ENCODE measurements at places on chromosomes 13 and 19. TPM values are rescaled to one million over a fixed set of nuclear protein-coding genes. Genes with fewer than 3 reads are reported as not detected.

The IQCN gene
- 0.41 TPM for total RNA-seq

The CGB2 gene
- total RNA-seq: not detected

The SEMA6B gene
- 33.0 TPM for total RNA-seq

The FAM83E gene
- total RNA-seq: 0.41 TPM

The S1PR5 gene
- 0.41 TPM for total RNA-seq

The TTC9B gene
- 37.5 TPM for total RNA-seq

The KLF2 gene
- 2.4 TPM for total RNA-seq

The PTH2 gene
- total RNA-seq: not detected

DNA sequence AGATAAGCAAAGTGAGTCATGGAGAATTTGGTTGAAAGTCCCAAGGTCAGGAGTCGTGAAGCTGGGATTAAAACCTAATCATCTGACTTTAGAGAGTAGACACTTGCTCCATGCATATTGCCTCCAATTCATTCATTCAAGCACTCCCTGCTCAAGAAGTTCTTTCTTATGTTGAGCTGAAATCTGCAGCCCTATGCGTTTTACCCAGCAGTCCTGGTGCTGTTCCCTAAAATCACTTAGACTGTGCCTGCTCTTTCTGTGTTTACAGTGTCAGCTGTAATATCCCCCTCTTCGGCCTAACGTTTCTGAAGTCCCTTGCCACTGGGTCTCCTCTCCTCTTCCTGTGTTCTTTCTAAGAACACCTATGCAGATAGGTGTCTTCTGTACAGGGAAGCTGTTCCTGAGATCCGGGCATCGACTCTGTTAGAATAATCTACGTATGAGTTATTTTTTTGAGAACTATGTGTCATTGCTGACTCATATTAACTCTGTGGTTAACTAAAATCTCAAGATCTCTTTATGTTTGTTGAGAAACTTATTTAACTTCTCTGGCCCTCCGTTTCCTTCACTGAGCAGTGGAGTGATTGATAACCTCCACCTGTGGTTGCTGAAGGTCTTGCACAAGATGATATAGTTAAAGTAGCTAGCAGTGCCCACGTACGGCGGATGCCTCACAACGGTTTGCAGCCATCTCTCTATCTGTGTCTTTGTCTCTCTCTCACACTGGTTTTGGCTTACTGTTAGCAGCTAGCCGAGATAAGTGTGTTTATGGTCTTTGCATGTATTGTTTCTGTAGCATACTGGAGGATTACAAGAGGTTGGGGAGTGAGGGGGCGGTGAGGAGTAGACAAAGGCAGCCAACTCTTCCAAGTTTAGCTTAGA lies 4.7 kb downstream of the ALOX5AP start:
- no peak for DNase-seq

- peak; percentile 34 for DNase-seq
These were observed 8.5 kb downstream of the CDX2 start for GRCh38 chr13:27960362-27961226.

- no peak for DNase-seq
These were observed 8.0 kb downstream of the VSIG10L start for GRCh38 chr19:51333836-51334460.

DNA sequence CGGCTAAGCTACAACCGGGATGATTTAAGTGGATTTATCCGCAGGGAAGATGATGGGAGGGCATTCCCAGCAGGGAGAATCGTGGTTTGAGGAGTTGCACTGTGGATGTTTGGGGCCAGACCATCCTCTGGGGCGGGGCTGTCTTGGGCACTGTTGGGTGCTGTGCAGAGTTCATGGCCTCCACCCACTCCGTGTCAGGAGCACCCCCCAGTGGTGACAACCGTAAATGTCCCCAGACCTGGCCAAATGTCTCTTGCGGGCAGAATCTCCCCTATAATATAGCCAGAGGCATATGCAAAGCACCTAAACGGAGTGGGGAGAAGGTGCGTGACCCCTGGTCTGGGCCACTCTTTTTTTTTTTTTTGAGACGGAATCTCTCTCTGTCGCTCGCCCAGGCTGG lies 40.2 kb downstream of the SMIM24 start:
- DNase-seq: no peak

DNA sequence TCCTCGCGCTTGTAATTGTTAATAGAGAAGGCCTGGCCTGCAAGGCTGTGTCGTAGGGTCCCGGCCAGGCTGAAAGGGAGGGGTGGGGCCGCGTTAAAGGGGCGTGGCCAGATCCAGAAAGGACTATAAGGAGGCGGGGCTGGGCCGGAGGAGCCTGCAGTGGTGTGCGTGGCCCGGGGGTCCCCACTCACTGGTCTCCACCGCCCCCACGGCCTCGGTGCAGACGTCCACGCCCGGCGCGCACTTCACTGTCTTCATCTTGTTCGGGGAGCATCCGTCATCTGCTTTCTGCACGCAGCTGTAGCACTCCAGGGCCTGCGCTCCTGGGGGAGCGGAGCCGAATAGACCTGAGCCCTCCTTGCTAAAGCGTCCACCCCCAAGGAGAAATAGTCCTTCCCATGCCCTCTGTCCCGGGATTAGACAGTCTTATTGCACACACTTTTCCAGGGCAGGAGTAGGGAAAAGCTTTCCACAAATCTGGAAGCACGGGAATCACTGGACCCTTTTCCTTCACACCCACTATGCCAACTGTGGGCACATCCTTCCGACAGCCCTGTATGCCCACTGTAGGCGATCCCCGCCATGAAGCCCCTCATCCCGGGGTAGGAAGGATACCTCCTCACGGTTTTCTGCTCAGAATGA lies 1.2 kb downstream of the LYPD3 start:
- DNase-seq: peak; percentile 71

GRCh38 chr13:106472621-106473020 lies 62.8 kb downstream of the EFNB2 start:
- no peak for DNase-seq

DNA sequence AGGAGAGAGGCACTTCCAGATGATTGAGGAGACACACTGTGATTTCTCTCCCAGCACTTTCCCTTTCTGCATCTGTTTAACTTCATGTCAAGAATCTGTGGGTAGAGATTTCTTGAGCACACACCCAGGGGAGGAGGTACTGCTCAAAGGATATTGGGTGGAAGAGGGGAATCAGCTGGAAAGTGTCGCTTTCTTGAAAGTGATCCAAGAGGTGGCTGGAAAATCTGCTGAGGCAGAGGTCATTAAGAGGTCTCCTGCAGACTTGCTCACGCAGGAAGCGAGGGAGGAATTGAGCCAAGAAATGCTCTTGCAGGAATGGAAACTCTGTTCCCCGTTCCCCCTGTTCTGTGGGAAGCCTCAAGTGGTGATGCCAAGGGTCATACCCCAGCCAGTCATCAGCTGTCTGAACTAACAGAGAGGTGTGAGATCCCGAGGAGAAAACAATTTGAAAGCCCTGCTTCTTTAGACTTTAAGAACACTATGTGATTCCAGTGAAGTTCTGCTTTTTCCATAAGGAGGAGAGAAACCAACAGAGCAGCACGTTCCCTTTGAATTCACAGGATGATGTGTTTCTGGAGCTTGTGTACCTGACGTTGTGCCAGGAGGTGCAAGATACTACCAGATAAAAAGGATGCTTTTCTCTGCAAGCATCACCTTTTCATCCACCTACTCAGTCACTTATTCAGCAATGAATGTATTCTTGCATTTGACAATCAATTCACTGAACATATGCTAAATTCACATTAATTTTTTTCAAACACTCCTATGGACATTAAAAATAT lies 163.4 kb upstream of the GPR12 start:
- DNase-seq: no peak

- no peak for DNase-seq
These were observed 60.8 kb downstream of the AP1M1 start for GRCh38 chr19:16258440-16258903.

DNA sequence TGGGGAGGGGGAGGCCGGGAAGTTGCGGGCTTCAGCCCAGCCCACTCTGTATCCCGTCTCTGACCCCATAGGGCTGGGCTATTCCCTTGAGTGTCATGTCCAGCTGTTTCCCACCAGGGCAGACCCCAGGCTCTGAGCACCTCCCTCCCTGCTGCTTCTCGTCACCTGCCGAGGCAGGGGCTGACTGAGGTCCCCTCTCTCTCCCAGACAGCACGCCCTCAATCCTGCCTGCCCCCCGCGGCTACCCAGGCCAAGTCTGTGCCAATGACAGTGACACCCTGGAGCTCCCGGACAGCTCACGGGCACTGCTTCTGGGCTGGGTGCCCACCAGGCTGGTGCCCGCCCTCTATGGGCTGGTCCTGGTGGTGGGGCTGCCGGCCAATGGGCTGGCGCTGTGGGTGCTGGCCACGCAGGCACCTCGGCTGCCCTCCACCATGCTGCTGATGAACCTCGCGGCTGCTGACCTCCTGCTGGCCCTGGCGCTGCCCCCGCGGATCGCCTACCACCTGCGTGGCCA lies 625 bp downstream of the F2RL3 start:
- DNase-seq: no peak

GRCh38 chr13:76754414-76754813 lies 131.8 kb downstream of the KCTD12 start:
- DNase-seq: no peak

DNA sequence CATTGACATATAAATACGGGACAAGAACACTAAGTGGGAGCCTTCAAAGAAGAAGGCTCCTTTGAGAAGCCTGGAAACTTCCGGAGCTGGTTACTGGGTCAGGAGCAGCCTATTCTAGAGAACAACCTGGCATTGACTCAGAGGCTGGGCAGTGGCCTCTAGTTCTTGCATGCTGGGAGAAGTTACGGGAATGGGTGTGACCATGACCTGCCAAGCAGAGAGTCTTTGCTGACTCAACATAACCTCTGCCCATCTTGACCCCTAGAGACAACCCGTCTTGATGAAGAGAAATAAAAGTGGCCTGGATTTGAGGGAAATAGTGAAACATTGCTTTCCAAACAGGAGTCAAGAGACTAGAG lies 21.0 kb downstream of the STARD13 start:
- no peak for DNase-seq

DNA sequence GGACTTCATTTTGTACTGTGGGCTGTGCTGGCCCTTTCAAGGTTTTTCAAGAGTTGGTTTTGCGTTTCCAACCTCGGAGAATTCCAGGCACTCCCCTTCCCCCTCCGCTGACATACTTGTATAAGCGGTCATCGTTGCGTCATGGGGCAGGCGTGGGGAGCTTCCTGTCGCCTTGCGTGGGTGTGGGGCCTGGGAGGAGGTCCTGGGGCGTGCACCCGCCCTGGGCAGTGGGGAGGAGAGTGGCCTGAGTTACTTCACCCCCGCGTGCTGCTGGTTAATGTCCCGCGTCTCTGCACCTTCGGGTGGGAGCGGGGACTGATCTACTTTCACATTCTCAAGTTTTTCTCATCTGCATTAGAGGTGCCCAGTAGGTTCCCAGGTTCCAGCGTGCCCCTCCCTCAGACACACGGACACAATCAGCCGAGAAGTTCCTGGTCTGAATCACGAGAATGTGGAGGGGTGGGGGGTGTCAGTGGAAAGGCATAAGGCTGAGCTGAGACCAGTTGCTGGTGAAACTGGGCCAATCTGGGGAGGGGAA lies 4.1 kb downstream of the IER2 start:
- no peak for DNase-seq

- DNase-seq: no peak
These were observed 1.5 kb upstream of the CGB5 start for GRCh38 chr19:49042177-49042576.

GRCh38 chr19:50567882-50568727 lies at the start of gene LRRC4B:
TSS of gene LRRC4B (minus strand) at chr19:50568435. CDS start at chr19:50548838, 19,597 bp downstream.
- peak; percentile 78 for DNase-seq

- DNase-seq: no peak
These were observed 31.5 kb upstream of the OR10H1 start for GRCh38 chr19:15846923-15847322.

DNA sequence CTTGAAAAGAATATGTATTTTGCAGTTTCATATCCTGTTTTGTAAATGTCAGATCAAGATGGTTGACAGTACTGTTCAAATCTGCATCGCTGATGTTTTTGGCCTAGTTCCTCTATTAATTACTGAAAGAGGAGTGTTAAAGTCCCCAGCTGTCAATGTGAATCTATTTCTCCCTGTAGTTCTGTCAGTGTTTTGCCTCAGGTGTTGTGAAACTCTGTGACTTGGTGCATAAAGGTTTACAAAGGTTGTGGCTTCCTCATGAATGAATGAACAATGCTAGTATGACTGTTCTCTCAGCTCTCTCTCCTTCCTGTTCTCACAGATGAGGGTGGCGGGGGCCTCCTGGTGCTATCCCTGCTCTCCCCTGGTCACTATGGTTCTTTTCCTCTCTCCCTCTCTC lies 142.4 kb downstream of the MYCBP2 start:
- no peak for DNase-seq

- no peak for DNase-seq
These were observed 14.8 kb upstream of the FXYD3 start for GRCh38 chr19:35100588-35101533.

GRCh38 chr13:60931858-60932546 lies 483.6 kb downstream of the PCDH20 start:
- no peak for DNase-seq

DNA sequence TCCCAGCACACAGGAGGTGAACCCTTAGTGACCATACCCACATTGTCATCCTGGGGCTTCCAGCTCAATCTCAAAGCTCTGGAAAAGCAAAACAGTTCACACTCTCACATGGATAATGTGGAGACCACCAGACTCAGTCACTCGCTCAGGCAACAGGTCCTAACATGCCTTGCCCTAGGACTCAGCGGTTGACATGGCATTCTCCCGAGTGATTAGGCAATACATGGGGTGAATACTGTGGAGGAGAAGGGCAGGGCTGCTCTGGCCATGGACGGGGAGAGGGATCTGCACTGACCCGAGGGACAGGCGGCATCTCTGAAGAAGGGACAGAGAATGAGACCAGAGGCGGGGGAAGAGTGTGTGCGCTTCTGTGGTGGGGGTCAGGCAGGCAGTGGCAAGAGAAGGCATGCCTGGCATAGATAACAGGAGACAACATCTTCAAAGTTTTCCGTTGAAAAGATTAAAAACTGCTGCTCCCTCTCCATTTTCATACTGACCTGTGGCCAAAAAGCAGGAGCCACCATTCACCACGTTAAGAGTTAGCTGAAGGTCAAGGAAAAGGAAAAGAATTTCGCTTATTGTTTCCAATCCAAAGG lies 44.5 kb upstream of the EPHX3 start:
- DNase-seq: no peak

- no peak for DNase-seq
These were observed 55.2 kb downstream of the GARRE1 start for GRCh38 chr19:34309368-34310138.

DNA sequence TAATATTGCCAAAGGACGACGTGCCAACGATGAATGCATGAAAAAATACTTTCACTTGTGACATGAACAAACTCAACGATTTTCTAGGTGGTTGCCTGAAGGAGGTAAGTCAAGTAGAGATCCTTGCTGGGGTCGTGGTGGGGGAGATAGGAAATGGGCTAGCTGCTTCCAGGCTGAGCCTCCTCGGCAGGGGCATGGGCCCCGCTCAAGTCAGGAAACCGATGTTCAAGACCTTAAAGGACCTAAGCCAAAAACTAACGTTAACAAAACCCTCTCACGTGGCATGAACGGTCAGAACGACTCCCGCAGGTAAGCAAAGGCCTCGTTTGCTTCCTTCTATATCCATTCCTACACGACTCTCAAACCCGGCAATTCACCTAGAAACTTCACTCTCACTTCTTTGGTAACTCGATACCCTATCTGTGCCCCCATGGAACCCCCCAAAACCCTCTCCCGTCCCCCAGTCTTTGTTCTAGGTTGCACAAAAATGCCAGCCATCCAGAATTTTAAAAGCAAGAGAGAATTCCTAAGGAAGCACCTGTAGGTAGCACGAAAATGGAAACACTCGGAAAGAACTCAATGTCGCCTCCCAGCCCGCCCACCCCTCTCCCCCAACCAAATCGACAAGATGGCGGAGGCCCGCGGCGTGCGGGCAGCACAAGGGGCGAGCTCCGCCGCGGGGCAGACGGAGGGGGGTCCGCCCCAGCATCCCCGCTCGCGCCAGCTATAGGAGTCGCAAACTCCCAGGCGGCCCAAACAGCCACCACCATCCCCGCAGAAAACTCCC lies 13.6 kb downstream of the ACP4 start:
- no peak for DNase-seq

GRCh38 chr19:49056101-49056901 lies 1.2 kb downstream of the CGB7 start:
- peak; percentile 79 for DNase-seq

All from frontal cortex (tissue), 4 donors.